ENCODE measurements at places on chromosomes 12 and 14.
A peak's percentile ranks its signal among the peaks of the same experiment; 100 is the strongest.

DNA sequence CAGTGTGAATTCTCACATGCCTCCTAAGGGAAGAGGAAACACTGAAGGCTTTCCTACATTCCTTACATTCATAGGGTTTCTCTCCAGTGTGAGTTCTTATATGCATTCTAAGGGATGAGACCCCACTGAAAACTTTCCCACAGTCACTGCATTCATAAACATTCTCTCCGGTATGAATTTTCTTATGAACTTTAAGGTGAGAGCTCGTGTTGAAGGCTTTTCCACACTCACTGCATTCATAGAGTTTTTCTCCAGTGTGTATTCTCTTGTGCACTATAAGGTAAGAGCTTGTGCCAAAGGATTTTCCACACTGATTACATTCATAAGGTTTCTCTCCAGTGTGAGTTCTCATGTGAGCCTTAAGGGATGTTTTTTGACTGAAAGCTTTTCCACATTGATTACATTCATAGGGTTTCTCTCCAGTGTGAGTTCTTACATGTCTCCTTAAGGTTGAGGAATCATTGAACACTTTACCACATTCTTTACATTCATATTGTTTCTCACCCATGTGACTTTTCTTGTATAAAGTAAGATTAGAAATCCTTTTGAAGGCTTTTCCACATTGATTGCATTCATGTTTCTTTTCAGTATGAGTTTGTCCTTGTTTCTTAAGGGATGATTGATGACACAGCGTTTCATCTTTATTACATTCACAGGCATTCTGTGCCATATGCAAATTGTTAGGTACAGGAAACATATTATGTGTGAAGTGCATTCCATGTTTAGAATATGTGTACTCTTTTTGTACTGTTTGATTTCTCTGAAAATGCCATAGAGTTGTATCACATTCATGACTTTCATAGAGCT, 9.5 kb downstream of the ZNF891 start:
- no peak for DNase-seq

DNA sequence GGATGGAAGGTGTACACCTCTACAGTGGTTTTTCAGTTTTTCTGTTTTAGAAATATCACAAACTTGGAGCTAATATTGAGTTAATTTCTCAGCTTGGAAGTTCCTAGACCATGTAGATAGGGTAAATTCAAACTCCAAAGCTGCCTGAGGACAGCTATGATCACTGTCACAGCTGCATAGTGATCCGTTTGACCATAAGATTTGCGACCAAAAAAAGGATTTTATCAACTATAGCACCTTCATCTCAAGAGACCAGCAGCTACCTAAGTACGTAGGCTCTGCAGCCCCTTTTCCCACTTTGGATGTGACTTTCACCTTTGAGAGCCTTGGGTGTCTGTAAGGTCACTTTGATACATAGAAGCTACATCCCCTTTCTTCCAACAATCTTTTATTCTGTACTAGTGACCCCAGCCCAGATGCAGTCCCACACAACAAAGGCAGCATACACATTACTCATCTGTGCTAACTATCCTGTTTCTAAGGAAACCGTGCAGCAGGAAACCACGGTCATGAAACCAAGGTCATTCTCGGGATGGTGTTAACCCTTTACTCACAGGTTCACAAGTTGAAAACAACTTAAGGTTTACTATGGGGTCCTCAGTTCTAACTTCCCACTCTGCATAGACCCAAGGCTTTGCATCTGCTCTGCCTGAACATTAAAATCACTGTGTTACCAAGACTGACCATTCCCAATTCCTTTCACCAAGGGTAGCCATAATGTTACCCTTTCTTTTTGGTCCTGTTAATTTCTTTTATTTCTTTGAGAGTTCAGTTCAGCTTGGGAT, 75.4 kb downstream of the IFT81 start:
- DNase-seq, result no peak

DNA sequence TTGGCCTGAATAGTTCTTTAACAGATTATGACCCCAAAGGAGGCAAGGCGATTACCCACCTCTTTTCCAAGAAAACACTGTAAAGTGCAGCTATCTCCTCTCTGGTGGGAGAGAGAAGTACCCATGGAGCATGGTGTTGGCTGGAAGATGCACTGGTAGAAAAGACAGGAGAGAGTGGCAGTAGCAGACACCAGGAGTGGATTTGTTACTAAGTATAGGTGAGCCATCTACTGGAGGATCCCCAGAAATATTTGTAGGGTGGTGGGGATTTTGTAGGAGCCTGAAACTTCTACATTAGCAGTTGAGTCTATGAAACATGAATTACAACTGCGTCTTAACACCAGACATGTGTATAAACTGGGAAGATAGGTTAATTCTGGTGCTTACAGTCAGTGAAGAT, 148.0 kb downstream of the SLC38A4 start:
- no peak for DNase-seq

DNA sequence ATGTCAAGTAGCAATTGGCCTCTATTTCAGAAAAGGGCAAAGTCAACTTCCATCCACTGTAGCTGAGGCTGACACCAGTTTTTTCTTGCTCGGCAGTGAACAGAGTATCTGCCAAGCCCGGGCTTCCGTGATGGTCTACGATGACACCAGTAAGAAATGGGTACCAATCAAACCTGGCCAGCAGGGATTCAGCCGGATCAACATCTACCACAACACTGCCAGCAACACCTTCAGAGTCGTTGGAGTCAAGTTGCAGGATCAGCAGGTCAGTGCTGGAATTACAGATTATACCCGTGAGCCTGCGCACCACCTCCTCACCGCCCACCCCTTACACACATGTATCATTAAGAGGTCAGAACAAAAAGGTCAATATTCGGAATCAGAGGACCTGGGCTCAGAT, 19.4 kb downstream of the EVL start:
- DNase-seq, result no peak

- DNase-seq, result peak; percentile 29
These were observed 57.3 kb upstream of the CEP83 start for GRCh38 chr12:94516985-94517384.
